Activated CD4-positive, alpha-beta T cell treated with anti-CD3 and anti-CD28 coated beads, Interleukin-2, amount 50 U/mL, for 48 hours (primary cell): ENCODE measurements at places on chromosomes 4 and X.

DNA sequence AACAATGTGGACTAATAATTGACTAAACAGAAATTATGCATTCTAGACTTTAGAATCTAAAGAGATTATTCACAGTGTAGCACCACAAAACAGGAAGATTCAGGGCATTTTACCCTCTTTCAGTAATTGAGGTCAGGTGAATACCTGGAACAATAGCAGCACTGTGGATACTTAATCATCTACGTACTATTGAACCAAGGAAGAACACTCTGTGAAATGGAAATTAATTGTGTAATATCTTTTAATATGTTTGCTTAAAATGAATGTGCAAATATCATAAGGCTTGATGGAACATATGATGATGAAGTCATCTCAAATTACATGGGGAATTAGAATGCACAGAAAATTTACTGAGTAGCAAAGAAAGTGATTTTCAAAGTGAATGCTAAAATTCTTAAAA, 68.5 kb upstream of the MAP9 start:
- DNase-seq = no peak

DNA sequence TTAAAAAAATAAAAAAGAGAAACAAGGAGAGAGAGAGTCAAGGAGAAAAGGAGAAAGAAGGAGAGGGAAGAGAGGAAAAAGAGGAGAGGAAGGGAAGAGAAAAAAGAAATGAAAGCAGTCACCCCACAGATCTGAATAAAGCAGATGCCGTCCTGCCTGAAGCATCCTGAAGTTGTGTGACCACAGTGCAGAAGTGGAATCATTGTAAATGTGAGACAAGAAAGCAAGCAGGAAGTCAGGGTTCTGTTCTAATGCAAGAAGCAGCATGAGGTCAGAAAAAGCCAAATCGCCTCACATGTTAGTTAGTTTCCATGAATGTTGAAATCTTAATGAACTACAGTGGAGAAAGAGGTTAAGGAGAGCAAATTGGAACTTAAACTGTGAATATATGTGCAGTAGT, 692.5 kb downstream of the CENPC start:
- DNase-seq = no peak

- no peak for DNase-seq
These were observed 32.8 kb upstream of the LSM6 start for GRCh38 chr4:146142768-146143167.

- DNase-seq = no peak
These were observed 306.2 kb downstream of the INPP4B start for GRCh38 chr4:142539796-142540482.

DNA sequence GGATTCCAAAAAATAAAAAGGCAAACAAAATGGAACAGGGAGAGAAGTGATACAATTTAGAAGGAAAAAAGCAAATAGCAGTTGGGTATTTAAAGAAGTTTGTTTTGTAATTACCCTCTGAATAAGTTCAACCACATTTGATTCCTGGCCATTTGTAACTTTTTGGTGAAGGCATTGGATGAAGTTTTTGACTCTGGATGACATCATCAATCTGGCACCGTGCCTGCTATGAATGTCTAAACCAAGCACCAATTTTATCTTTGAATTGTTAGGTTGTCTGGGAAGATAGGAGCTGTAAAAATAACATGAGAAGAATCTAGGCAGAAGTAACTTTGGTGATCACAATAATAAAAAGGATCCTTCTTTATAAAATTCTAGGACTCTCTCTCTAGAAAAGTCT, 29.5 kb downstream of the TMPRSS11A start:
- DNase-seq = no peak

DNA sequence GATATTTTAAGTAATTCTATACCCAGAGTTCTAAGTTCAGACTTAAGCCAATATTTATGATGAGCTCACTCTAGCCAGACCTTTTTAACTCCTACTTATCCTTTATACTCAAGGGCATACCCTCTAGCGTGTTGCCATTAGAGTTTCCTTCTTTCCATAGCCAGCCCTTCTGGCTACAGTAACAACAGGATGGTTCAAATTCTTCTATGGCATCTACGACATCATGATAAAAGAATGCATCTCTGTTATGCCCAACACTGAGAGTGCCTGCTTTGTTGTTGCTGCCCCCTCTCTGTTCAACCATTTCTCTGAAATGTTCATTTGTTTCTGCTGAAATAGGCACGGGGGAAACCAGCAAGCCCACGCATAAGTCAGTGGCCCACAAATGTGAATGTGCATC, 104.5 kb downstream of the UBE2NL start:
- no peak for DNase-seq

GRCh38 chrX:154477891-154478477, 1.1 kb downstream of the LAGE3 start:
- no peak for DNase-seq

GRCh38 chrX:6071731-6072130, 156.9 kb downstream of the NLGN4X start:
- no peak for DNase-seq

DNA sequence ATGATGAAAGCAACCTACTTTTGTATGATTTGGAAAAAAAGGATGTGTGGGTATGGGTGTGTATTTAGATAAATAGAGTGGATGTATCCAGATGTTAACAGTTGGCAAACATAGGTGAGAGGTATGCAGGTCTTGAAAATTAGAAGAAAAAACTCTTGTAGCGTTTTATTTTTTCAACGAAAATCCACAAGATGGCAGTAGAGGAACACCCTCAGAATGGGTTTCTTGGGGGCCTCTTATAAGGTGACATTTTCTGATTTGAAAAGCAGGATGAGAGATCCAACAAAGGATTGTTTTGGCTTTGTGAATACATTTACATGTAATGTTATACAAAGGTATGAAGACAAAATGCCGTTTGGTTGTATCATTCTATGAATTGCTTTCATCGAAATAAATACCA, 68.3 kb downstream of the FMR1NB start:
- no peak for DNase-seq

DNA sequence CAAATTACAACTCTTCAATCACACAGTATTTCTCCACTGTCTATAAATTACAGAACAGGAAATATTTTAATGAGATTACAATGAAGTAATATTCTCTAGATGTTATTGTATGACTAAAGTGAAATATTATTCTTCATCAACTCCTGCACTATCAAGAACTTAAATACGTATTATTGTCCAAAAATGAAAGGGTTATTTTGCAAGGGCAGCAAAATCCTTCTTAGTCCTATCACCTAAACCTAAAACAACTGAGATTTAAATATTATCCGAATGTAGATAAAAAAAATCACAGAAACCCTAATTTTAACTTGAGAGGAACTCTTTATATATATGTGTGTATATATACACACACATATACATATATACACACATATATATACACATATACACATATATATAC, 4.9 kb downstream of the UBA6 start:
- no peak for DNase-seq

DNA sequence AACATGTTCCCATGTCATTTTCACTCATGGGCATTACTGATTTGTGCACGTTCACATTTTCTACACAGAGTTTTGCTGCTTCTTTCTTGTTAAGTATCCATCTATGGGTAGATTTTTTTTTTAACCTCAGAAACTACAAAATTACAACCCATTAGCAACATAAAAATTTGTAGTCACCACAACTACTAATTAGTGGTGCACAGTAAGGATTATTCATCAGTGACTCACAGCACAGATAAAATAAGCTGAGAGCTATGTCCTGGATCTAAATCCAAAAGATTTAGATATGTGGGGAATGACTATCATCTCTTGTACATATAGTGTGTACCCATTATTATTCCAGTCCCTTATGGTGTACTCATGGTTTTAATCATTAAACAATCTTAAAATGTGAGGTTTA, 19.7 kb upstream of the AMELX start:
- no peak for DNase-seq

DNA sequence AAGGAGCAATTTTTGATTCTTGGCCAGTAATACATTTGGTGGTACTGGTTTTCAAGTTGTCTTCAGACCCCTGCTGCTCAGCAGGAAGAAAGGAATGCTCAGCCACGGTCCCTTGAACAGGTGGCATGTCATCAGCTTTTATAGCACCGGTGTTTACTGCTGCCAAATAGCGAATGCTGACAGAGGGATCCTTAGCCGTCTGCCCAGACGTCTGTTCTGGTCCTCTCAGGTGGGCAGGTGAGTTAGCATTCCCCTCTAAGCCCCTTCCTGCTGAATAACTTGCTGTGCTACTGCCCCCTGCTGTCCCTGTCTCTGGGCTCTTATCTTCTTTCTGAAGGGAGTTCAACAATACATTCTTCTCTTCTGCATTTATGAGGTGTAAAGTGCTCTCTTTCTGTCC, 28.4 kb downstream of the BOD1L1 start:
- DNase-seq = no peak

- no peak for DNase-seq
These were observed 54.3 kb upstream of the STIM2 start for GRCh38 chr4:26806331-26806730.

DNA sequence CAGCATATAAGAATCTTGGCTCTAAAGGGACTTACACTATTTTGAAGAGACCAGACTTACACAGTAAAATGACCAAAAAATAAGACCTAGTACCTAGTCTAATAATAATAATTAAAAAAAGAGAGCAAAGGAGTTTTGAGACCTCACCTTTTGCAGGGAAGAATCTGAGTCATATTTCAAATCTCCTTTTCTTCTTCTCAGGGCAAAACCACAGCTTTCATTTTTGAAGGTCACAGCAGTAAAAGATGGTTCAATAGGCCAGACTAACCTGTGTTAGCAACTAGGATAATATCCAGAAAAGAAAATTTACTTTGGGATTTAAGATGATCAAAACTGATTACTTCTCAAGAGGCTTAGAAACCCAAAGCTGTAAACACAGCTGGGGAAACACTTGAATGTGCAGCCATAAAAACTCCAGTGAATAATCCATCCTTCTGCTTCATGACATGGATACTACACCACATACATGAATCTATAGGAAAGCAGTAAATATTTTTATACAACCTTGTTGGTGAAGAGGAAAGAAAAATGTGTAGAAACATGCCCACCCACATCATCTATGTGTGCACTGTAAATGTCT, 25.9 kb upstream of the LNX1 start:
- DNase-seq = no peak

DNA sequence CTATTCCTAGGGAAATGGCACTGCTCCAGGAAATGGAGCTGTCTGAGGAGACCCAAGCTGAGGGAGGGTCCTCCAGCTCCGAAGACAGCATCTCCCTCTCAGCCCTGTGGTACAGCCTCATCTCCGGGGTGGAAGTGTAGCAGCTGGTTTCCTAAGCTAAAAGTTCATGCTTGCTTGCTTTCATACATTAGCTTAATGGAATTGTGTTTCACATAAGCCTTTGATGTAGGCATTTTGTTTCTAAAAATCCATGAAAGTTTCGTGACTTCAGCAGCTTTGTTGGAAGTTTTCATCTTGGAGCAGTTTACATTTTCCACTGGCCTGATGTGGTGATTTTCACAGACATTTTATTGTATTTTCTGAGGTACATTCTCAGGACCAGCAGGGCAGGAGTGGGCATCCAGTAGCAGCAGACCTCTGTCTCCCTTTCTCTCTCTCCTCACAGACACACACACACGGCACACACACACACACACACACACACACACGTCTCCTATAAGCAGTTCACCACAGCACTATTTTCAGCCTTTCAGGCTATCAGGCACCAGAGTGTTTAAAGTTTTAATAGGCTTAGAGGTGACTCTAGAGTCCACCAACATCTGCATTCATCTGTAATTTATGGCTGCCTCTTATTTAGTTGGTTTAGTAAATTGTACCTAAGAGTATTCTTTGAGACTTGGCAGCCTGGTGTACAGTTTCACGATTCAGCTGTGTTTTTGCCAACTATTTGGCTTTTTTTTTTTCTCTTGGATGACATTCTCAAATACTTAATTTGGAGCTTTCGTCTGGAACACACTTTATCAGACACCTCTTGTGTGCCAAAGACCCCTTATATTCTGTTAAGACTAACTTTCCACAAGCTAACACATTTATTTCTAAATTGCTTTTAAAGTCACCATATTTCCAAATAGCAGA, 225.8 kb upstream of the SFRP2 start:
- DNase-seq = no peak

GRCh38 chr4:105276361-105277104, 129.9 kb downstream of the TET2 start:
- no peak for DNase-seq

- DNase-seq = peak; percentile 18
These were observed 30.4 kb downstream of the DDX60L start for GRCh38 chr4:168449719-168450452.

GRCh38 chrX:128650326-128650725, 598.1 kb upstream of the ACTRT1 start:
- no peak for DNase-seq

DNA sequence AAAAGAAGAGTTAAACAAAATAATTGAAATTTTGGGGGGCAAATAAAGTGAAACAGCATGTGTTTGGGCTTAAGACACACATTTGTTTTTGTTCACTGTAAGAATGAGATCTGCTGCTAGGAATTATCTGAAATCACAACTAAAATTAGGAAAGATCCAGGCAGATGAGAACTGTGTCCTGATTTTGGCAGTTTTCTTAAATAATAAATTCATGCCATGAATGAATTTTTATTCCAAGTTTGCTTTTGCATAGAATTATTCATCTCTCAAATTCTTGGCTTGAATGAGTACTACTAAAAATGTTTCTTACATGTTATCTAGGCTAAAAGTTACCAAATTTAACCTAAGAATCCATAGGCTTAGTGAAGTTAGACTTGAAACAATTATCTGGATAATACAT, 321.7 kb downstream of the ANK2 start:
- DNase-seq = no peak

- DNase-seq = no peak
These were observed 22.5 kb upstream of the CLDN24 start for GRCh38 chr4:183344523-183345255.

GRCh38 chrX:16458208-16458607, 191.8 kb upstream of the S100G start:
- DNase-seq = no peak

DNA sequence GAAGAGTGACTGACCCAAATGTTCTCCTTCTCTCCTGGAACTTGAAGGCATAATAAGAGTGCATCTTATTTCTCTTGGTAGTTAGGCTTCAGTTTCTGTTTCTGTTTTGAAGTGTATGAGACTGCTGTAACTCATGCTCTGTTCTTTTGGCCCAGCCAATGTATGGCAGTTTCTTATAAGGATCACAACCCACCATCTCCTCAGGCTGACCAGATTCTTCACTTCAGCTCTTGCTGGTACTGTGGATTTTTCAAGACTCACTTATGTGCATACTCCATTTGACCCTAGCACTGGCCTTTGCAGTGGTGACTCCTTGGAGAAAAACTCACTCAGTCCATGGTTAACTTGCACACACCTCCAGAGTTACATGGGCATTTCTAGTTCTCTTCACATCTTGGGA, 9.6 kb upstream of the YTHDC1 start:
- DNase-seq = no peak

- DNase-seq = no peak
These were observed 474.4 kb downstream of the RAPGEF2 start for GRCh38 chr4:159577241-159577640.

GRCh38 chrX:22538580-22538979, 265.9 kb downstream of the CBLL2 start:
- DNase-seq = no peak

GRCh38 chr4:164768516-164768915, 14.6 kb downstream of the SMIM31 start:
- no peak for DNase-seq
